ENCODE measurements at places on chromosomes 5 and 9.

GRCh38 chr9:69299315-69299714 lies 25.7 kb upstream of the ENTREP1 start:
- DNase-seq = no peak

DNA sequence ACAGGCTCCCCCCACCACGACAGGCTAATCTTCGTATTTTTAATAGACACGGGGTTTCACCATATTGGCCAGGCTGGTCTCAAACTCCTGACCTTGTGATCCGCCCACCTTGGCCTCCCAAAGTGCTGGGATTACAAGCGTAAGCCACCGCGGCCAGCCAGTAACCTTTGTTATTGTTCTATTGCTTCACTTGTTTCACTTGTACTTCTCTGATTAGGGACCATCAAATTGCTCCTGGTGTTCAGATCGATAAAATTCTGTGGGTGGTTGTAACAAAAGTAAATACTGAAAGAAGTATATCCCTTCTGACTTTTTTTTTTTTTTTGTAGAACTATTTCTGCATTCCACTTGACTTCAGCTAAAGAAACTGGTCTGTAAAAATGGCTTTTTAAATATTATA lies 445.5 kb upstream of the CDH10 start:
- DNase-seq = no peak

DNA sequence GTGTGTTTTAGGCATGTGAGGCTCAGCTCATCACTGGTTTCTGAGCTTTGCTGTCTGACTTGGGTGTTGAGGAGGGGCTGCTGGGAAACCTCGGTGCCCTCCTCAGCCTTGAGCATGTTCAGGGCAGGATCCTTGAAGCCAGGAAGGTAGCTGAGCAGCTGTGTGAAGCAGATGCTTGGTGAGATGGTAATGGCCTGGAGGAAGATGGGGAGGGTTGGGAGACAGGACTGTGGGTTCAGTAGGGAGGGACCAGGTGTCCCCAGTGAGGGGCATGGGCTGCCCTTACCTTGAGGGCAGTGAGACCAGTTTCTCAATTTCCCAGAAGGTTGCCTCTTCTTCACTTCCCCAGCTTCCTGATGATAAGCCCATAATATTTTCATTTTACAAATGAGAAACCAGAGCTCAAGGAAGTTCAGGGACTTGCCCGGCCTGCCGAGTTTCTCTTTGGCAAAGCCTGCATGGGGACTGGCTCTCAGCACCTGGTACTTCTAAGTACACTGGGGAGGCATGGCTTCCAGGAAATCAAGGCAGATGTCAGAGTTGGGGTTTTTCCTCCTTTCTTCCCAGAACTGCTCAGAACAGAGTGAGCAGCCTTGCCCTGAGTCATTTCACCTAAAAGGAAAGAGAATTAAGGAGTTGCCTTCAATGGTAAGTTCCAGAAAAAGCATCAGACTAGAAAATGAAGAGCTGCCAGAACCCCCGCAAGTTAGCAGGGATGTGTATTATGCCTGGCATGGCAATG lies 225.7 kb downstream of the MAST4 start:
- DNase-seq = no peak

DNA sequence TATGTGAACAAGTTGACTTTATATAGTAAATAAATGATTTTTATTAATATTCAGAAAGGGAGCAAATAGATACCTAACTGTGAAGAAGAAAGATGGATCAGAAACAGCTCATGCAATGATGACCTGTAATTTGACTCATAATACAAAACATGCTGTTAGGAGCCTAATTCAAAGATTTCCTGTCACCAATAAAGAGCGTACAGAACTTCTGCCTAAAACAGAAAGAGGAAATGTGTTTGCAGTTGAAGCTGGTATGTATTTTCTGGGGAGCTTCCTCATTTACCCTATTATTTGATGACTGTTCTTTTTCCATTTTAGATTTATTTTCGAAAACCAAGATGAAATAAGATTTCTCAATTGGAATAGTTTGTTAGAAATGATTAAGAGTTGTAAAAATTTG lies 11.4 kb downstream of the YTHDC2 start:
- peak; percentile 40 for DNase-seq

- no peak for DNase-seq
Observed at GRCh38 chr9:11063263-11063662, 450.5 kb upstream of the PTPRD start.

GRCh38 chr9:79056041-79056440 lies 515.7 kb upstream of the TLE4 start:
- no peak for DNase-seq

- no peak for DNase-seq
Observed at GRCh38 chr9:124272979-124273378, 15.2 kb downstream of the NEK6 start.
